CD4-positive, alpha-beta T cell treated with Interleukin-17A for 1 hour (primary cell): ENCODE measurements at places on chromosomes 1 and 21.

DNA sequence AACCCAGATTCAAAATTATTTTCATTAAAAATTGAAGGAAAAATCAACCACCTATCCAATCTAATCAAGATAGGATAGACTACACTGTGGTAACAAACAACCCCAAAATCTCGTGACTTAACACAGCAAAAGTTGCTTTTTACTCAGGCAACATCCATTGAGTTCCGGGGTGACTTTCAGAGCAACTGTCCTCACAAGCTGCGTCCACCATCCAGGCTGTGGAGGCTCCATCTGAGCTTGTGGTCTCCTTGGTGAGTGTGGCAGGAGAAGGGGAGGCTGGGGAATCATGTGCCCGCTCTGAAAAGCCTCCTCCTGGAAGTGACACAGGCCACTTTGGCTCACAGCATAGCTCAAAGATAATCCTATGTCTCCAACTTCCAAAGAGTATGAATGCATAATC, 52.4 kb downstream of the CD2 start:
- DNase-seq: peak; percentile 30

DNA sequence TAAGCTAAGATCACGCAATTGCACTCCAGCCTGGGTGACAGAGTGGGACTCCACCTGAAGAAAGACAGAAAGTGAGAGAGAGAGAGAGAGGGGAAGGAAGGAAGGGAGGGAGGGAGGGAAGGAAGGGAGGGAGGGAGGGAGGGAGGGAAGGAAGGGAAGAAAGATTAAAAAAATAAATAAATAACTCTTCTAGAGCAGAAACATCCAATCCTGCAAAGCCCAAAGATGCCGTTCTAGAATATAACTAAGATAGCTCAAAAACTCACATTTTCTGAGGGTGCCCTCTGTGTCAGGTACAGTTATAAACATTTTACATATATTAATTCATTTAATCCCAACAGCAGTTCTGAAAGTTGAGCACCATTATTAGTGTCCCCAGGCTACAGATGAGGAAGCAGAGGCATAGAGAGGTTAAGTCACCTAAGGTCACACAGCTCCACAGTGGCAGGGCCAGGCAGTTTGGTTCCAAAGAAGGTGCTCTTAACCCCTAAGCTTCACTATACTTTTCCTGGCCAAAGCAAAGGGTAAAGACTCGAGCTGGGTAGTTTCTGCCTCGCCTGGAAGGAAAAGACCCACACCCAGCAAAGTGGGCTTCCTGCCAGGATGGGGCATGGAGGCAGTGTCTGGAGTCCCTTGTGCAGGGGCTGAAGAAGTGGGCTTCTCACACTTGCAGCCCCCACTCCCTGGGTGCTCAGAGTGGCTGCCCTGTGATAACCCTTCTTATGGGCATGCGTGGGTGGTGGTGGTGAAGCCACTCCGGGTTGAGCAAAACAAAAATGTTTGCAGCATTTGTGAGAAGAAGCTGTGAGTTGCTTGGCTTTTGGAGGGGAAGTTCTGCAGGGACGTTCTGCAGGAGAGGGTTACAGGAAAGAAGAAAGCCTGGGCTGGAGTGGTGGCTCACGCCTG, 7.9 kb upstream of the PIK3CD start:
- no peak for DNase-seq

GRCh38 chr1:24606296-24606605, 36.9 kb upstream of the SRRM1 start:
- DNase-seq: no peak

GRCh38 chr1:181350131-181350530, 133.2 kb upstream of the CACNA1E start:
- DNase-seq: no peak

DNA sequence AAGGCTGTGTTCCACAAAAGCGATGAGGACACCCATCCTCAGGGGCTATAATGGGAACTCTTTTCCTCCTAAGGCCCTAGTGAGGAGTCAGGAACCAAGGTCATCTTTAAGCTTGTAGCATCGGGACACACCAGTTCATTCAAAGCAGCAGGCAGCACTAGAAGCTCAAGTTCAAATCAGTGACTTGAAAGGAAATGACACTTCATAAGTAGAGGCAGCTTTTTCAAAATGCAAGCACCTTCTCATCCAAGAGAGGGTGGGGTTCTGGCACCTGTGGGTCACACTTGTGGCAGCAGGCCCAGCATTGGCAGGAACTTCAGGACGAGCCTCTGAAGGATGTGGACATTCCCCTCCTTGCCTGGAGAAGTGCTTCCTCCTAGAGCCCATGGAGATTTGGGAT, 496.3 kb downstream of the KIF26B start:
- DNase-seq: no peak

- DNase-seq: no peak
These were observed 1659.8 kb downstream of the BRINP3 start for GRCh38 chr1:188817814-188818213.

GRCh38 chr1:30511563-30511962, 211.8 kb downstream of the MATN1 start:
- no peak for DNase-seq

DNA sequence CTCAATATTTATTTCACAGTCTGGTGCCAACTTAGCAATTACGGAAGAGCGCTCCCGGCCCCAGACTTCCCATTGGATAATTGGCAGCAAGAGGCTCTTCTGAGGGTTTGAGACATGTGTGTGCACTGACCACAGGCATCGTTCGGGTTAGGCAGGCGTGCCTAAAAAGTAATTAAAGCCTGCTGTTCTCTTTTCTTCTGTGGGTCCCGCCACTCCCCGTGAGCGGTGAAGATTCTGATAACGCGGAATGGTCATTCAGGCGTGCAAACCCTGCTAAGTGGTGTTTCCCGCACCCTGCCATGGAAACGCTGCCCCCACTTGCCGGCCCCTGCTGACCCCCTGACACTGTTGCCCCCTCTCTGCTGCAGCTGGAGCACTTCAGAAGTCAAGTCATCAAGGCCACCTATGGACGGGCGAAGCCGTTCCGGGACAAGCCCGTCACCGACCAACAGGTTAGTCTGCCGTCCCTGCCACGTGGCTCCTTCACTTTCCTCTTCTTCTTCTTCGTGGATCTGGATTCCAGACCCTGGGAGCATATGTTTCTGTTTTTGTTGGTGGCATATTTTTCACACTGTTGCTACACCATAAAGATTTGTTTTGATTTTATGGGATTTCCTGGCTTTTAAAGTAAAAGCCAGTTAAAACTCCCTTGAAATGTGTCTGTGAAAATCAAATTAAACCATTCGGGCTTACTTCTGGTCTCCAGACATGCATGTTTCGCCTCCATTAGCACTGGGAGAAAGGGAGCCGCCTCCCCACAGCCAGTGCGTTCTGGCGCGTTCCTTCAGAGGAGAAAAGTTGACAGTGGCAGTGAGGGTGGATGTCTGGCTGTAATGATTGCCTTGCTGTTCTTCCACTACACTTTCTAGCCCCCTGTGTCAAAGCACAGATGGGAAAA, 79.9 kb downstream of the FHAD1 start:
- no peak for DNase-seq

DNA sequence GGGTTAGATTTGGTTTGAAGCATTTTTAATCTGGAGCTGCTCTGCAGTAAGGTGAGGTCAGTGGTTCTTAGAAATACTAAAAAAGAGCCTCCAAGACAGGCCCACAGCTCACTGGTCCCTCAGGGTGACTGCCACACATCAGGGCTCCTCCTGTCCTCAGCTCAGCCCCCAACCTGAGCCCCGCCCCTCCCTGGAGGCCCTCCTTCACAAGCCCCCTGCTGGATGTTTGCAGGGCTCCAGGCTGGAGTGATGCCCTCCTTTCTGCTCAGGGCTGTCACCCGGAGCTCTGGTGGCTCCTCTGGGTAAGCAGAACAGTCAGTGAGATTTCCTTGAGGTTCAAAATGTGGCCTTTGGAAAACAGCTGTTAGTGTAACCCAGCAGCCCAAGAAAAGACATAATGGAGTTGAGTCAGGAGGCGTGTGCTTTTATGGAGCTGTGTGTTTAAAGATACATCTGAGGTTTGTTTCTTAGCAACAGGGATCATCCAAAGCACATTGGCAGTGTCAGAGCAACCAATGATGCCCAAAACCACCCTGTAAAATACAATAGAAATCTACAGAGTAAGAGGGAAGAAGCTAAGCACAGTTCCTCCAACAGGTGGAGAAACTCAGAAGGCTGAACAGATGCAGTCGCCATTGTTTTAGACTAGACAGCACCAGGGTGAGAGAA, 21.4 kb downstream of the STUM start:
- DNase-seq: peak; percentile 9

- no peak for DNase-seq
These were observed 49.6 kb downstream of the ELAPOR1 start for GRCh38 chr1:109163551-109163950.

DNA sequence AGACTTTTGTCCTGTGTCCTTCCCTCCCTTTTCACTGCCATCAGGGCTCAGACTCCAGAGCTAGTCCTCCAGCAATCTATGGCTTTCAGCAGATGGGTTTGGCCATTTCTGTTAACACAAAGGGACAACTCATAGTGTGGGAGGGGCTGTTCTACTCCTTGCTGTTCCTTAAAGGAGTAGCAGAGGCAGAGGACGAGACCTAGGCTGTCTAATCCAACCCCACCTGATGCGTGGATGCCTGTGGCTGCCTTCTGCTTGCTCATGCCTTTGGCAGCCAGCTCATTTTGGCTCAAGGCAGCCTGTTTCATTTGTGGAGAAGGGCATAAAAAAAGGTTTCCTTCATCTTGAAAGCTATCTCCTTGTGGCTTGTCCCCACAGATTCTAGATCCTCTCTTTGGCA, 27.0 kb downstream of the MFSD2A start:
- no peak for DNase-seq

- no peak for DNase-seq
These were observed 150.8 kb downstream of the ROR1 start for GRCh38 chr1:63924600-63924999.

DNA sequence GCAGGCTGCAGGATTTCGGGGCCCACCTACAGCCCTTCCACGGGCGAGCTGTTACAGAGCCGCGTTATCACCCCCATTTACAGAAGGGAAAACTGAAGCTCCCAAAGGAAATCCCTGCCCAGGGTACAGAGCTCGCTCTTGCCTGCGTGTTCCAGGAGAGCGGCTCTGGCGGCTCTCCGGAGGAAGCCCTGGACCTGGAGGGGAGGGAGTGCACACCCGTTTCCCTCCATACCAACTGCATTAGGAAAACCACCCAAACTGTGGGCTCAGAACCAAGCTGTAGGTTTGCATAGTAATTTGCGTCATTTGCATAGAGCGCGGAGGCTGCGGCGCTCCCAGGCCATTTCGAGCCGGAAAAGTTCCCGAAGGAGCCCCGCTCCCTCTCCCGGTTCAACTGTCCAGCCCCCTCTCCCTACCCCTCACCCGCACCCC, 24.7 kb upstream of the ADGRB2 start:
- no peak for DNase-seq

DNA sequence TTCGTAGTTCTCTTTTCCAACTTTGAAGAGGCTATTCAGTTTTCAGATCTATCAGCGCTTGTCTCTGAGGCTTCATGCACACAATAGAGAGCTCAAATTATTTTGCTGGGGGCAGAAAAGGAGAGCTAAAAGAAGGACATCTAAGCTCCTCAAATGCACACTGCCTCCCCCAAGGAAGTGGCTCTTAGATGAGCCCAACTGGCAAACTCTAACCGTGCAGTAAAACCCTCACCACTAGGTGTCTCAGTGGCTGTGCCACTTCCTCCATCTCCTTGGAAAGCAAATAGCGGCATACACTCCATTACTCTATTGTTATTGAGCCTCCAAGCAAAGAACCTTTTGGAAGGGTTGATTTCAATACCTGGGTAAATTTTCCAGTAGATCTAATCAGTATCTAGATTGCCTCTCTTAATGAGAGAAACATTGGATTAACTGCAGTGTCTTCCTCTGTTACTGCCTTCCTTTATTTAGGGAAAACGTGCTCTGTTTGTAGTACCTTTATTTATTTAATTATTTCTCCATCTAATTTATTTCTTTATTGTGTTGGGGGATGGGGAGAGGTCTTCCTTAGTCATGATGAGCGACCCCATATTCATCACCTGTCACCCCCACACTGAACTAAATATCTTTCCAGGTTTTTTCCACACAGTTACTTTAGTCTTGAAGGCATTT, 9.2 kb upstream of the SFPQ start:
- peak; percentile 83 for DNase-seq

GRCh38 chr1:54571803-54572541, 23.9 kb downstream of the ACOT11 start:
- no peak for DNase-seq
